ENCODE measurements at places on chromosomes 16 and 17.
A peak's percentile ranks its signal among the peaks of the same experiment; 100 is the strongest.

DNA sequence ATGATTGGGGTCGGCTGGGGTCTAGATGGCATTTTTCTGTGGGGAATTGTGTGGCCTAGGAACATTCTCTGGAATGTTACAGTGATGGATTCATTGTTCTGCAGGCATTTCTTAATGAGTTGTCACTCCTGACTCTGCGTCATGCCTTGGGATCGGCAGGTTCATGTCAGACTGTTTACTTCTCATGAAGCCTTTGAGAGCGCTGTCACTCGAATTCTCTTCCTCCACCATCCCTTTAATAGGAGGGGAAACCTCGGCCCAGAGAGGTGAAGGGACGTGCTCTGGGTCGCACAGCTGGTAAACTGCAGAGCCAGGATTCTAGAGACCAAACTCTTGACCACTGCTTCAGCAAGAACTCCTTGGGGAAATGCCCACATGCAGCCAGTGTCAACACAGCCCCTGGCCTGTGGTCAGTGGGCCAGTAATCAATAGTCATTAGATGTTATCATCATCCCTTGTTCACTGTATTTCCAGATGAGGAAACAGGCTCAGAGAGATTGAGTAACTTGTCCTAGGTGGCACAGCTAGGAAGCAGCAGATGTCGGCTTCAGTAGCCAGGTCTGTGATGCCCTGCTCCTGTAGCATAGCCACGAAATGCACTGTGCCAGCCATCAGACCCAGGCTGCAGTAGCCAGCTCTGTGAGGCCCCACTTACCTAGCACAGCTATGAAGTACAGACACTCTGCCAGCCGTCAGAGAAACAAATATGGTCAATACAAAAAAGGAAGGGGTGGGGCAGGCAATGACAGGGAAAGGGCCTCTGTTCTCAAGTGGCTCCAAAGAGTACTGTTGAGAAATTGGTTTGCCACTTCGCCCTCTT is 259.0 kb downstream of the CPPED1 start:
- DNase-seq = no peak

GRCh38 chr16:31354394-31355291 is at the start of gene ITGAX:
TSS of gene ITGAX (plus strand) at chr16:31355176. CDS start at chr16:31355255, 79 bp downstream.
- DNase-seq = peak; percentile 45

- DNase-seq = no peak
Measured at GRCh38 chr16:11684231-11685025, 16.2 kb downstream of the SNN start.

DNA sequence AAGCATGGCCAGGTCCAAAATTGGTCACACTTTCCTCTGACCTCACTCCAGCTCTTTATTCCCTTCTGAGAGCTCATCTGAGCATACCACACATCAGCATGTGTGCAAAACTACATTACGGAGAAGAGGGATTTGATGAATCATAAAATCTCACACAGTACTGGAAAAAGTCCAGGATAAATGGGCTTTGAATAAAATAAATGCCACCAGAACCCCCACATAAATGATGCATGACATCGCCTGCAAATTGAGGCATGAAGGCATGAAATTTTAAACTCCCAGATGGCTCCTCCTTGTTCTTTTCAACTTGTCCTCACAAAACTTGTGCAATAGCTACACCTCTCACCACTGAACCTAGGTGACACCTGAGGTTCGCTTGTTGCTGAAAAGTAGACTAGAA is 439.5 kb downstream of the CA10 start:
- DNase-seq = no peak

- no peak for DNase-seq
Measured at GRCh38 chr16:11637320-11637719, 30.9 kb upstream of the SNN start.

GRCh38 chr16:4204521-4204920 is 37.4 kb downstream of the SRL start:
- no peak for DNase-seq

GRCh38 chr16:70395345-70395901 is 43.5 kb downstream of the ST3GAL2 start:
- DNase-seq = peak; percentile 67

GRCh38 chr17:66712453-66712852 is 122.5 kb upstream of the CACNG5 start:
- no peak for DNase-seq

- peak; percentile 91 for DNase-seq
Measured at GRCh38 chr16:85055493-85056210, 28.1 kb downstream of the KIAA0513 start.

GRCh38 chr16:30889721-30890120 is 4.2 kb downstream of the BCL7C start:
- DNase-seq = no peak

GRCh38 chr17:67606896-67607604 is 110.7 kb upstream of the NOL11 start:
- DNase-seq = no peak

DNA sequence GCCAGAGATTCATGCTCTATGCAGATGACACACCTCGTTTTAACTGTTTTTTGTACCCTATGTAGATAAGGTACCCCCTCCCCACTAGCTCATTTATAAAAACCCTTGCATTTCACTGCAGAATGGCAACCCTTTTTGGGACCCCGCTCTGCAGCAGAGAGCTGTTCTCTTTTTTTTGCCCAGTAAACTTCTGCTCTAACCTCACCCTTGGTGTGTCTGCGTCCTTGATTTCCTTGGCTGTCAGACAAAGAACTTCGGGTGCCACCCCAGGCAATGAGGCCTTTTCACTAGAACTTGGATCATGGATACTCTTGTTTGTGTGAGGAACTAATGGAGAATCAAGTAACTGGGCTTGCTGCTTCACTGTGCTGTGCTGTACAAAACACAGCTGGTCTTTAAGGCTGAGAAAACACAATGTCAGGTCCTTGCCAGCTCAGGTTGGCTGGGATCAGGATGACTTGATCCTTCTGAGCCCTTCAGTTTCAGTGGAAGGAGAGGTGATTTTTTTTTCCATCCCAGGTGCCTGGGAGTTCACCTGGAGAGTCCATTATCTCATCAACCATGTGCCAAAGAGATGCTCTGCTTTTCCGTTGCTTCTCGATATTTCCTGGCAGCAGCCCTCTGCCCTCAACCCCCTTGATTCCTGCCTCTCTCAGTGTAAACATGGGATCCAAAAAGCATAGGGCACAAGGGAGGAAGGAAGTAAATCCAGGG is 133.2 kb upstream of the FAM20A start:
- DNase-seq = no peak

GRCh38 chr17:8847891-8848290 is 19.6 kb downstream of the PIK3R6 start:
- DNase-seq = no peak

DNA sequence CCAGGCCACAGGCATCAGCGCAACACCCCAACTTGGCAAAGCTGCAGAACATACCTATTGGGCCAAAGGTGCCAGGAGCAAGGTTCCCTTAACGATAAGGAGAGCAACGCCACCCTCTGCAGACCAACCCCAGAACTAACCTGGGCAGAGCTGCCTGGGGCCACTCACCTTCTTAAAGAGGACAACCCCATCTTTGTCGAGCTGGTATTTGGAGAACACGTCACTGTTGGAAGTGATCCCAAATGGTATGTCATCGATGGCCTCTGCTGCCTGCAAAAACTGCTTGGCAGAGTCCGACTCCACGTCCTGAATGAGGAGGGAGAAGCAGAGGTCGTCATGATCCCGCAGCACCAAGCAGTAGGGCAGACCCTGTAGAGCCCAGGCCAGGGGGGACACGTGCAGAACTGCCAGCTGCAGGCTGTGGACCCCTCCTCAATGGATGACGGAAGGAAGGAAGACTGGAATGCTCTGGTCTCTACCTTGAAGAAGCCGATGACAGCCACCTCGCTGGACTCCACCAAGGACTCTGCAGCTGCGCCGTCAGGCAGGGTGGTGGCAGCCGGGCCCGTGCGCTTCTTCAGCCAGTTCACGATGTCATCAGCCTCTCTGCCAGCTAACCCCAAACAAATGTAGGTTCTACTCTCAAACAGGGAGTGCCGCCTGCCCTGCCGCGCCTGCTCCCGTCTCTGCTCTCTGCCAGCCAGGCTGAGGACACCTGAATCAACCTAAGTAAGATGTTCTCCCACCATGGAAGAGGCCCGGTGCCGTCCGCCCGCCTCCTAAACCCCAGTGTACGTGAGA is 5.2 kb downstream of the P4HB start:
- DNase-seq = no peak
